Gastrocnemius medialis (tissue), 4 donors: ENCODE measurements at places on chromosomes 2 and 18. TPM values are rescaled to one million over a fixed set of nuclear protein-coding genes. Genes with fewer than 3 reads are reported as not detected.

Gene CCDC121
- total RNA-seq = 1.1 TPM

GRCh38 chr2:105782123-105782522 is 37.4 kb downstream of the NCK2 start:
- H3K36me3 ChIP-seq = no peaks in the 10 kb centered on the region
- no peak for DNase-seq
- no peaks in the 10 kb centered on the region for H3K27me3 ChIP-seq
- H3K27ac ChIP-seq = no peak overlapping the region
- peaks cover 61% of the 10 kb centered on the region for H3K4me1 ChIP-seq

GRCh38 chr2:159155791-159156190 is 130.7 kb downstream of the WDSUB1 start:
- H3K27ac ChIP-seq = no peak overlapping the region
- H3K4me1 ChIP-seq = peaks cover 3% of the 10 kb centered on the region
- no peak for DNase-seq
- H3K36me3 ChIP-seq = no peaks in the 10 kb centered on the region
- no peaks in the 10 kb centered on the region for H3K27me3 ChIP-seq
- no peak overlapping the region for H3K4me3 ChIP-seq

DNA sequence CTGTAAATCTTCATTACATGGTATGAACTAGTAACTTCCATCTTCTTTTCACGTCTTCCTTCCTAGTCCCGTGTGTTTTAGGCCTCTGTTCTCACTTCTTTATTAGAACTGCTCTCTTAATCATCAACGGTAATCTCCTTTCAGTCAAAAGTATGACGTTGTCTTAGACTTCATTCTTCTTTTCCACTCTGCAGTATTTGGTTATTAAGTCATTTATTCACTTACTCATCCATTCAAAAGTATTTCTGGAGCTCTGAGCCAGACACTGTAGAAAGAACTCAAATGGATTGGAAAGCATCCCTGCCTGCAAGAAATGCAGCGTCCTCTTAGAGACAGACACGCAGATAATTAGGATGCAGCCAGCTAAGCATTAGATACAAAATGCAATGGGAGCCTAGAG is 494.6 kb upstream of the NRP2 start:
- no peak overlapping the region for H3K4me3 ChIP-seq
- H3K27ac ChIP-seq = no peak overlapping the region
- no peak for DNase-seq
- H3K27me3 ChIP-seq = no peaks in the 10 kb centered on the region
- H3K36me3 ChIP-seq = no peaks in the 10 kb centered on the region

DNA sequence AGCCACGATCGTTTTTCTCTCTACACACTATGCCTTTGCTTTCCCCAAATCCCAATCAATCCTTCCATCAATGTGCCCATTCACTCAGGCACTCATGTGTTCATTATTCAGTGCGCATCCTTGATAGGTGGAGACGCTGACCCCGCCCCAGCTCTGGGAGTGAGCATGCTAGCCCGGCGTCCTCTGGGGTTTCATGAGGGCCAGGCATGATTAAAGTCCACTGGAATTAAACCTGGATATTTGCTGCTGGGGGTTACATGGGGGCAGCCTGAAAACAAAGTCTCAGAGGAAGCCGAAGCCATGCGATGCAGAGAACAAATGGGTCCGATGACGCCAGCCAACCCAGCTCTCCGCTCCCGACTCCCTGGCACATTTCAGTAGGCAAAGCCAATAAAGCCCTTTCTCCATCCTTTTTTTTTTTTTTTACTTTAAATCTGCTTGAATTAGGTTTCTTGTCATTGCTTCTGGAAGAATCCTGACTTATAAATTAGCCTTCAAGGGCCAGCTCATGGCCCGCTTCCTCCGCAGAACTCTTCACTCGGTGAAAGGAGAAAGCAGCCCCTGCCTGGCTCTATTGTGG is 316.4 kb upstream of the ID2 start:
- H3K36me3 ChIP-seq = no peaks in the 10 kb centered on the region
- DNase-seq = no peak
- H3K4me3 ChIP-seq = no peak overlapping the region
- H3K27me3 ChIP-seq = no peaks in the 10 kb centered on the region
- H3K27ac ChIP-seq = no peak overlapping the region
